ENCODE measurements at places on chromosomes 5 and 9.

- DNase-seq = no peak
These were observed 166.6 kb downstream of the ELAVL2 start for GRCh38 chr9:23659346-23660006.

DNA sequence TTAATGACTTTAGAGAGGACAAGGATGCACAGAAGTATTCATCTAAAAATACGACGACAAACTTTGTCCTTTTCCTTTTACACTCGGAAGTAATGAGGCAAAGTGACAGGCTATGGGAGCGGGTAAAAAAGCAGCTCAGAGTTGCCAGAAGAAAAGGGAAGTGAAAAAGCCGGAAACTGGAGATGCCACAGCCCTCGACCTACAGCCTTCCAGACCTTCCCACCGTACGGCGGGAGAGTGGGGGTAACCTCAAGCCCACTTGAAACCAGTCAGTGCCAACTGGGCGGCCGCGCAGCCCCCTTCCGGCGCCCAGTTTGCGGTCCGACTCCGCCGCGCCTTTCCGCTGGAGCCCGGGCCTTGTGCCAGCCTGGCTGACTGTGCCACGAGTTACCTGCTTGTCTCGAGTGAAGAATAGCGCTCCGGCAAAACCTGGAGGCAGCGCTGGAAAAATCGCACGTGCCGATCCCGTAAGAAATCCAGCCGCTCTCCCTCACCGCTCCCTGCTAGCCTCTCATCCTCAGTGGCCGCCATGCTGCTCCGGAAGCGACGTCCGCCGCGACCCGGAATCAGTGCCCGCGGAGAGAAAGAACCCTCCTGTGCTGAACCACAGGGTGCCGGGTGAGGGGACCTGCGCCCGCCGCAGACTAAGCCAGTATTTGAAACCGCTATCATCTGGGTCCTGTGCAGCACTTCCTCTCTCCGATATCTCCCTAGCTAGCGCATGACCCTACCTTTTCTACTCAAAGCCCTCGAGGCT, at the start of gene PGGT1B:
PGGT1B (minus strand) TSS at position 557 of the 757 bp plus-strand sequence; CDS start at position 531, 26 bp downstream.
- DNase-seq = peak; percentile 78

- no peak for DNase-seq
These were observed 13.8 kb upstream of the ANGPTL2 start for GRCh38 chr9:127136081-127136879.

DNA sequence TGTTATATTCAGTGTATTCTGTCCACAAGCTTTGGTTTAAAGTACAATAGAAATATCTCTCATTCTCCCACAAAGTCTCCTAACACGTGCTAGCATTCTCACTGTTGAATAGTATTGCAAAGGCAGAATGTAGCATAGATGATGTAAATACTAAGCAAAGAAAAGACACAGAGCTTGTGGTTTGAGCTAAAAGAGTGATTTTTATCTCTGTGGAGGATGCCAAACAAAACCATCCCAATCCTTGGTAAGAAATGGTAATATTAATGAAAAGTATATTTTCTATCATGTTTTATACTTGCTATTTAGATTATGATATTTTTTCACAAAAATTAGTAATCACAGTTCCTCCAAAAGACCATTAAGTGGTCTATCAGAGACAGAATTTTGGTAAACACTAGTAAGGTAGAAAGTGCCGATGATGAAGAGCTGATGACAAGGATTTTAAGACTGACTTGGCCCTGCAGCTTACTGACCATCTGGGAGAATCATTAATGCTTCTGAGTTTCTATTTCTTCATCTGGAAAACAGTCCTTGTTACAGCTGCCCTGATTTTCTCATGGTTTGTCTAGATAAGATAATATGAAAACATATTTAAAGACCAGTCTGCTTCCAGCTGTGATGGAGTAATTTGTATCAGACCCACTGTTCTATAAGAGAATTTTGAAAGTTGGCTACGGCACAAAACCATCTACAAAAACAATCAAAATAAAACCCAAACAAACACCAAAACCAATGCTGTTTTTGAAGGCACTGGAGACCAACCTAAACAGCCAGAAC, 510.2 kb downstream of the SPATA31D1 start:
- no peak for DNase-seq

DNA sequence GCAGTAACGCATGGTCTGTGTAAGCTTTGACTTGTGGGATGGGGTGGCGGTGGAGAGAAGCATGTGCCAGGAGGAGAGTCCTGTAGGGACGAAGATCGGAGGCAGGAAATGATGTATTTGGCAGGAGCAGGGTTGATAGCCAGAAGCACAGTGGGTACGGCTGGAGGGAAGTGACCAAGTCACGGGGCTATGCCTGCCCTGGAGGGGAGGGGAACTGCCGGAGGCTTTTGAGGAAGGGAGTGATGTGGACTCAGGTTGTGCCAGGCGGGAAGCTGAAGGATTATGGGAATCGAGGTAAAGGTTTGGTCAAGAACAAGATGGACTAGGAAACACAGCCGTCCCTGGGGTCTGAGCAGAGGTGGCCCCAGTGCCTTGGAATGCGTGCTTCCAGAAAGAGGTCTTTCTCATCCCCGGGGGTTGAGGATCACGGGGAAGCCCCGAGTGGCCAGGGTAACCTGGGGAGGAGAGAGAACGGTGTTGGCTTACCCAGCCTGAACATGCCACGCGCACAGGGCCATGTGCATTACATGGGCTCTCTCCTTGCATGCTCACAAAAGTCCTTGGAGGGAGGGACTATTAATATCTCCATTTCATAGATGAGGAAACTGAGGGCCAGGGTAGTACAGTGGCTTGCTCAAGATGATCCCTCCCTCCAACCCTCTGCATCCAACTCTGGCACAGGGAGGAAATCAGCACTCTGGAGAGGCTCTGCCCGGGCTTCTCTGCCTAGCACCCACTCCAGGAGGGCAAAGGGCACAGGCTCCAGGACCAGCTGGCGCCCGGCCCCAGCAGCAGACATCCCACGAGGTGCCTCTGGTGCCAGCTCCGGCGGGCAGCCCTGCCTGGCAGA, 253.8 kb downstream of the PBX3 start:
- DNase-seq = no peak

DNA sequence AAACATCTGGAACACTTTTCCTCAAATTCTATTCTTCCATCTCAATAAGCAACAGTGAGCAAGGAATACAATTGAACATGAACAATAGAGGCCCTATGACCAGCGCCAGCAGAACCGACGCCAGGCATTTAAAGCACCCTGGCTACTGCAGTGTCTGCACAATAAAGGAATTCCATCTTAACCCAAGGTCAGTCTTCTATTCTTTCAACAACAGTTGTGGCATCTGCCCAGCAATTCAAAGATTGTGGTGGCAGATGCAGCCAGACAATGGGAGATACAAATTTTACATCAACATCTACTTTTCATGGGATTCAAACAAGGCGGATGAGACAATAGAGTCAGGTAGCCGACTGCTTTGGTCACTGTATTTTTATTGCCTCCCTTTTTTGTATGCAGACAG, 65.9 kb downstream of the ELL2 start:
- DNase-seq = no peak

- no peak for DNase-seq
These were observed 23.1 kb downstream of the FGFR4 start for GRCh38 chr5:177109810-177110209.

GRCh38 chr5:116272281-116272941, 187.6 kb downstream of the COMMD10 start:
- no peak for DNase-seq

GRCh38 chr9:16510482-16510881, 360.0 kb downstream of the BNC2 start:
- peak; percentile 21 for DNase-seq

DNA sequence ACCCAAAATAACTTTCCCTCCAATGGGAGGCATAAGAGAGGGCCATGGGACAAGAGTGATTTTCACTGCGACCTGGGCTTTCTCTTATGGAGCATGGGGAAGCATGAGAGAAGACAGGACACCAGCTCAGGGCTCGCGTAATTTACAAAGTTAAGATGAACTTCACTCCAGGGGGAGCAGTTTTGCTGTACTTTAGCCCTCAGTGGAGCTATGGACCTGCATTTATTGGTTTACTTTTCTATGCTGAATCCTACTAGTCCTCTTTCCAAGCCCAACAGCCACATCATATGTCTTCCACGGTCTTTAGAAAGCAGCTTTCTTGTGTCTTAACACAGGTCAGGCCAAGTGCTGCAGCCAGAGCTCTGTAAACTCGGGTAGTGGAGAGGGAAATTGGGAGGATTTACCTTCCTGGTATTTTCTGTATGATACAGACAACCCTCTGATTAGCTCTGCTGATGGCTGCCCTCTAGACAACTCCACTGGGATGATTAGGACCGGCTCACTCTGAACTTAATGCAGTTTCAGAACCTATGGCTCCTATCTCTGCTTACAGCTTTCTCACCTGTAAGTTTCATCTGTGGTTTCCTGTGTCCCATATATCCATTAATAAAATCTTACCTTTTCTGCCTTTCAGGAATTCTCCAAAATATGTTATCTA, 581.0 kb upstream of the RORB start:
- DNase-seq = no peak

- DNase-seq = peak; percentile 90
These were observed 11.2 kb downstream of the DNAJB5 start for GRCh38 chr9:35000535-35001284.

DNA sequence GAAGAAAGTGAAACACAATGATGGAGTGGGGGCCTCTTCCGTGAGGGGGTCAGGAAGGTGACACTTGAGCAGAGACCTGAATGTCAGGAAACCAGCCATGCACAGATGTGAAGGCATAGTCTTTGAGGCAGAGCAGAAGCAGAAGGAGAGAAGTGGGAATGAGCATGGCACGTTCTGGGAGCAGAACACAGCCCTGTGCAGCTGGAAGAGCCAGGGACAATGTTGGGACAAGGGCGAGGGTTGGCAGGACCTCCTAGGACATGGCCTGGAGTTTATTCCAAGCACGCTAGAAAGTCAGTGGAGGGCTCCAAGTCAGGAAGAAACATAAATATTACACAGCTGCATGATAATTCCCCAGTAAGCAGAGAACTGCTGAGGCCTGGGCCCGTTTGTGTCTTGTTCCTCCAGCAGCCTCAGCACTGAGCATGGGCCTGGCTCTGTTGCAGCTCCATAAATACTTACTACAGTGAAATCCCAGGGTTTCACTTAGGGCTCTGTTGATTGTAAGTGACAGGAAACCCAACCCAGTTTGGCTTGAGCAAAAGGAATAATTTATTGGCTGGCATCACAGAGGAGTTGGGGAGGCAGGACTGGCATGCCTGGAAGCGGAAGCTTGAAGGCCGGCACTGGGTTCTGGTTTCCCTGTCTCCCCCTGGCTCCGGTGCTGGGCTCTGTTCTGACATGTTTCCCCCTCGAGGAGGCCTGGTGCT, 66.2 kb downstream of the MVB12B start:
- DNase-seq = no peak

- DNase-seq = no peak
These were observed 718.0 kb upstream of the CDH10 start for GRCh38 chr5:25362799-25363198.

DNA sequence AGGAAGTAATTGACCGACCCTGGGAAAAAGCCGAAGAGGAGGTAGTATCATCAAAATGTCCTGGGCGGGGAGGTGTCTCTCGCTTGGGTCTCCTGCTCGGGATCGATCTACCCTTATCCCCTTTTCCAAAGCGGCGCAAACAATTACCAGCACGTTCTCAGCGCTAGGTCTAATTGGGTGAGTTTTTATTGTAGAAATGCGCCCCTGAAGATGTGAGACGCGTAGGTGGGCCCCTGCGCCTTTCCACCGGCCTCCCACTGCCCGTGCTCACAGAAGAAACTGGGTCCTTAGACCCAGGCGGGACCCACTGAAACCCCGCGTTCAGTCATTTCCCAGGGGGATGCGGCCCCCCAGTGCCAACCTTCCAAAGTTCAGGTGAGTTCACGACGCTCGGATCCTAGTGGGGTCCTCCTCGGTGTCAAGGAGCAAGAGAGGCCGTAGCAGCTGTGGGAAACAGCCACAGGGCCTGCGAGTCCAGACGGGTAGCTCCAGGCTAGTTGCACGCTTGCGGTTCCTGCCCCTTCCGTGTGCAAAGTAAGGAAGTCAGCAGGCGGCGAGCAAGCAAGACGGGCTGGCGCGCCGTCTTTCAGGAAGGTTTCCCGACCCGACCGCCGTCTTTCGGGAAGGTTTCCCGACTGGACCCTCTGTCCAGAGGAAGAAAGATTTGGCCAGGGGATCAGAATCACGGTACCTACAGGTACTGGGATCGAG, 1.5 kb downstream of the SMIM32 start:
- peak; percentile 55 for DNase-seq

GRCh38 chr5:97044052-97044451, 98.4 kb downstream of the LIX1 start:
- DNase-seq = peak; percentile 88

DNA sequence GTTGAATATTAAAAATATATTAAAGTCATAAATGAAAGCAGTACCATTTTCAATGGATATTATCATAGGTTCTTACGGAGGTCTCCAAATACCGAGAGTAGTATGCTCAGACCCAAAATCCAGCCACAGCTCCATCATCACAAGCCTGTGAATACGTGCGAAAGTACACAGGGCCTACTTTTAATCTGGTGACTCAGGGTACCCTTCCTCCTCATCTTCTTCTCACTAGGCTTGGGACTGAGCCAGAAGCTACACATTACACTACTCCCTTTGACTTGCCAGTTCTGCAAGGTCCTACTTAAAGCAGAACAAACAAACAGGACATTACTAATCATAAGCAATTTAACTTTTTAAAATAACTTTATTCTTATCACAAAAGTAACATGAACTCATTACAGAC, 7.6 kb upstream of the RIC1 start:
- peak; percentile 14 for DNase-seq

- DNase-seq = no peak
These were observed 9.8 kb downstream of the VDAC1 start for GRCh38 chr5:133994990-133995333.

DNA sequence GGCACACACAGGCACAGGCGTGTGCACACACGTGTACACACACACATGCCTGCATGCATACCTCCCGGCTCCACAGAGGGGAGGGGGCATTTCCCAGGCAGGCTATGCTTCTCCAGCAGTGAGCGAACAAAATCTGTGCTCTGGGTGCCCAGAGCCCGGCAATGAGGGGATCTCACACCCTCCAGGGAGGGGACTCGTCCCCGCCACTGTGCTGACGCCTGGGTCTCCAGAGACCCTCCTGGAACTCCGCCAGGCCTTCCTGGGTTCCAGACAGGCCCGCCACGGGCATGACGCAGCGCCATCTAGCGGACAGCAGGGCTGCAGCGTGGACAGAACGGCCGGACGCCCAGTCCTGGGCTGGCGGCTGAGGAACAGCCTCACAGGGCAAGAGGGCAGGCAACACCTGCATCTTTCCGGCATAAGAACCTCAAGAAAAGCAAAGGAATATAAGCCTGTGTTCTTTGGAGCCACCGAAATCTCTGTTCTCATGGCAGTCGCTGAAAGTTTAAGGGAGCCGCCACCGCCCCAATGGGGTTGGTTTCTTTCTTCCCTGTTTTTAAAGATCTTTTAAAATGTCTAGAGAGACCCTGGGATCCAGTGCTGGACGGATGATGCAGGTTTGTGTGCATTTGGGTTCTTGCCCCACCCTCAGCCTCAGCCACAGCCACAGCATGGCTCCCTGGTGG, 135.6 kb upstream of the PPP1R26 start:
- peak; percentile 28 for DNase-seq

- no peak for DNase-seq
These were observed 85.1 kb downstream of the AMBP start for GRCh38 chr9:113992994-113993393.

DNA sequence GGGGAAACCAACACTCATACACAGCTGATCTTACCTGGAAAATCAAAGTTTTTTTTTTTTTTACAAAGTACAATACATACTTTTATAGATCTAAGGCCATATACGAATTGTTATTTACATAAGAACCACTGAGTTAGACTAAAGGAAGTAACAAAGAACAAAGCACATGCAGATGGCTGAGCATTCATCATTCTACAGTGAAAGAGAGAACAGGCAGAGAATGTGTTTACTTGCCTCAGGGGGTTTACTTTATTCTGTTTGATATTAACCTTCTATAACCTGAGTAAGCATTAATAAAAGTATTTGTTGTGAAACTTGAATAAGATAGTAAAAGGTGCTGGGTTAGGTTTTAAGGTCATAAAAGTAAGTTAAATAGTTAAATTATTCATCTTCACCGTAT, 54.7 kb downstream of the SLC38A9 start:
- no peak for DNase-seq

Measured in kidney tubule cell (primary cell).